Activated CD4-positive, alpha-beta memory T cell treated with anti-CD3 and anti-CD28 coated beads, Interleukin-2, amount 10 ng/mL, durations not matched to agents 7 days and 5 days (primary cell): ENCODE measurements at places on chromosomes 6 and 20. TPM values are rescaled to one million over a fixed set of nuclear protein-coding genes. Genes with fewer than 3 reads are reported as not detected.

GRCh38 chr6:43517505-43518357 lies 842 bp downstream of the POLR1C start:
- no peak overlapping the region for H3K27ac ChIP-seq
- H3K4me1 ChIP-seq, result peaks cover 29% of the 10 kb centered on the region
- no peaks in the 10 kb centered on the region for H3K27me3 ChIP-seq
- H3K36me3 ChIP-seq, result peaks cover 43% of the 10 kb centered on the region
- DNase-seq, result no peak
- no peak overlapping the region for H3K4me3 ChIP-seq

- no peak overlapping the region for H3K27ac ChIP-seq
- peaks cover 46% of the 10 kb centered on the region for H3K4me1 ChIP-seq
- peaks cover 3% of the 10 kb centered on the region for H3K36me3 ChIP-seq
- no peak overlapping the region for H3K4me3 ChIP-seq
These were observed 124.3 kb downstream of the BCAS1 start for GRCh38 chr20:53946106-53946505.

DNA sequence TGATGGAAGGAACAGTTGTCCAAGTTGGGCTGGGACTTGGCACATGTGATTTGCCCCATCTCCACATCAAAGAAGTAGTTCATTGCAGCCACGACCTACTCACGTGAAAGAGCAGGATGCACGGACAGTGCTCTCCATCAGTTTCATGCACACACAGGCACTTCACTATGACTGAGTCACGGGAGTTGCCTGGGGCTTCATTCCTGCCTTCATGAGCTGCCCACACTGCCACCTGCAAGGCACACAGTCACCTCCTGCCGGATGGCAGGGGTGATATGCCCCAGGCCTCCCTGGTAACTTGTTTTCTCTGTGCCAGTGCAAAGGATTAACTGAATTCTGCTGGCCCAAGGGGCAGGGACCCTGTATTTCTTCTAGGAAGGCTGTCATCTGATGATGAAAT lies 22.8 kb downstream of the CST5 start:
- no peak overlapping the region for H3K4me3 ChIP-seq
- DNase-seq, result no peak
- H3K27ac ChIP-seq, result no peak overlapping the region
- no peaks in the 10 kb centered on the region for H3K36me3 ChIP-seq

GRCh38 chr6:45226081-45226480 lies 102.0 kb upstream of the RUNX2 start:
- no peaks in the 10 kb centered on the region for H3K27me3 ChIP-seq
- no peak for DNase-seq
- H3K36me3 ChIP-seq, result peaks cover 3% of the 10 kb centered on the region
- no peak overlapping the region for H3K27ac ChIP-seq
- no peaks in the 10 kb centered on the region for H3K4me1 ChIP-seq
- H3K4me3 ChIP-seq, result no peak overlapping the region

- H3K27me3 ChIP-seq, result no peaks in the 10 kb centered on the region
- peaks cover 77% of the 10 kb centered on the region for H3K4me1 ChIP-seq
- peak overlapping the region; percentile 10 for H3K4me3 ChIP-seq
- H3K36me3 ChIP-seq, result no peaks in the 10 kb centered on the region
- H3K27ac ChIP-seq, result no peak overlapping the region
These were observed 154.0 kb downstream of the JARID2 start for GRCh38 chr6:15399641-15400470.

- H3K27ac ChIP-seq, result no peak overlapping the region
- H3K4me1 ChIP-seq, result no peaks in the 10 kb centered on the region
- DNase-seq, result no peak
- no peak overlapping the region for H3K4me3 ChIP-seq
These were observed 43.2 kb upstream of the PKIB start for GRCh38 chr6:122567034-122567433.

DNA sequence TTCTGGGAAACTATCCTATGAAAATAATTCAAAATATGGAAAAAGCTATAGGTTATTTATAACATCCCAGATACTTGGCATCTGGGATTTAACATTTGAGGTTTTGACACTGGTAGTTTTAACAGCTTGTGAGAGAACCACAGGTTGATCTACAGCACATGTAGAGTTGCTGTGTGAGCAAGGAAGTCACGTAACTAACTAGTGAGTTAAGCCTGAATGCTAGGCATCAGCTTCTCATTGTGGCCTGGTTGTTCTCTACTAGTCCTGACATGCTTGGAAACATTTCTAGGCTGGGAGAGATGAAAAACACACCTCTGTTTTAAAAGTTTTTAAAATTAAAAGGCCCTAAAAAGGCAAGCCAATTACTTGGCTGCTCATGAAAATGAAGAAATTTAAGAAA lies 28.2 kb downstream of the ESF1 start:
- H3K4me3 ChIP-seq, result no peak overlapping the region
- no peak for DNase-seq
- no peaks in the 10 kb centered on the region for H3K4me1 ChIP-seq

GRCh38 chr6:139649732-139650131 lies 275.3 kb upstream of the CITED2 start:
- no peaks in the 10 kb centered on the region for H3K4me1 ChIP-seq
- no peak for DNase-seq
- no peak overlapping the region for H3K27ac ChIP-seq
- no peaks in the 10 kb centered on the region for H3K36me3 ChIP-seq

- H3K4me1 ChIP-seq, result peaks cover 6% of the 10 kb centered on the region
- no peak overlapping the region for H3K4me3 ChIP-seq
- DNase-seq, result no peak
- no peak overlapping the region for H3K27ac ChIP-seq
- H3K36me3 ChIP-seq, result no peaks in the 10 kb centered on the region
- H3K27me3 ChIP-seq, result peaks cover 20% of the 10 kb centered on the region
These were observed 25.1 kb downstream of the JAG1 start for GRCh38 chr20:10648651-10649050.

The HRH3 gene
- not detected for total RNA-seq

The C20orf204 gene
- total RNA-seq, result 6.9 TPM

The KIFC1 gene
- 127 TPM for total RNA-seq

The CASS4 gene
- total RNA-seq, result 13.2 TPM

The ADGB gene
- total RNA-seq, result not detected
